ENCODE measurements at places on chromosomes 4 and X.

- DNase-seq, result no peak
These were observed 11.6 kb downstream of the SYTL4 start for GRCh38 chrX:100720301-100720700.

DNA sequence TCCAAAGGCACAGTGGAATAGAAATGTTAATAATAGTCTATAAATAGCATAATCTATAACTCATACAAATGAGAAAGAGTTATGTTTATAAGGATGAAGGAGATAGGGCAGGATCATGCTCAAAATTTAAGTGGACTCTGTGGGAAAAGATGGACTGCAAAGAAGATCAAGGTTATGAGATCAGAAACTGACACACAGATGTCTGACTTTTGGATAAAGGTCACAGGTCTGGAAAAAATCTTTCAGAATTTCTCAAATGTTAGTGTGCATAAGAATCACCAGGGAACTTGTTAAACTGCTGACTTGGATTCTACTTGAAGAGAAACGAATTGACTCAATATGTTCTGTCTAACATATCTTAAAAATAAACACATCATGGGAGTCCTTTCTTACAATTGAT, 104.1 kb downstream of the FSTL5 start:
- DNase-seq, result no peak

DNA sequence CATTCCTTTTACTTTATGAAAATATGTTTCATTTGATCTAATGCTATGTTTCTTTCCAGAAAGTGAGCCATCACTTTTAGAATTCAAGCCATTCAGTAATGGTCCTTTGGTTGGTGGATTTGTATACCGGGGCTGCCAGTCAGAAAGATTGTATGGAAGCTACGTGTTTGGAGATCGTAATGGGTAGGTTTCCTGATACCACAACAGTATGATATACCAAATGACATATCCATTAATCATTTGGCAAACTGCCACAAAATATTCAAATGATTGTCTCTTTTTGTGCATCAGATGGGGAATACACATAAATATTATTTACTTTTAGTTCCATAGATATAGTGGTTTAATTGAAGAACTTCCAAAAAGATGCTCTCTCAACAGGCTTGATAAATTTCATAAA, 68.2 kb downstream of the HHIP start:
- DNase-seq, result no peak

DNA sequence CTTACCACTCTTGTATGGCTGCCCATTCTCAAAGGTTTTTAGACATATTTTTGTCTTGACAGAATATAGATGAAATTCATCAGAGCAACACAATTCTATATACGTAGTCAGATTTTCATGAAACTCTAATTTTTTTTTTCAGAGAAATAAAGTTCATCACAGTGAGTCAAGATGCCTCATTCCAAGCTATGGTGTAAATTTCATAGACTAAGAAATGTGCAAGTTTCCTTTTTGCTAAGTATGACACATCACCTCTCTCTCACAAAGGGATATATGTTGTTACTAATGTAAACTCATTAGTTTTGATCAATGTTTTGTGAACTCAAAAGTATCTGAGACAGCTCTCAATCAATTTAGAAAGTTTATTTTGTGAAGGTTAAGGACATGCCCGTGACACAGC, 60.4 kb upstream of the ATXN3L start:
- no peak for DNase-seq

GRCh38 chr4:124306352-124306751, 406.2 kb downstream of the ANKRD50 start:
- no peak for DNase-seq

GRCh38 chr4:121307445-121308327, 73.1 kb downstream of the QRFPR start:
- DNase-seq, result peak; percentile 55

DNA sequence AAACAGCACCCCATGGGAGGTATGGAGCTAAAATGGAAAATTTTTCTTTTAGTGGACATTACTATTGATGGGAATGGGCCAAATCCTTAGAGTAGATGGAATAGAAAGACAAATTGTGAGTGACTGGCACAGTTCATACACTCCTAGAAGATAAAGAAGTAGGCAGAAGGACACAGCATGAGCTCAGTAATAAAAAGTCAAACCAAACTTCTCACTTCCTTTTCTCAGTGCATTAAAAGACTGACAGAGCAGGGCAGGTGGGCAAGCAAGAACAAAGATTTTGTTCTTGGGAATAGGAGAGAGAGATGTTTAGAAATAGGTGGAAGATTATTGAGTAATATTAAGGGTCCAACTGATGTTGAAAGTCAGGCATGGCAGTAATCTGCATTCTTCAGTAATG, 132.5 kb downstream of the ATP10D start:
- DNase-seq, result no peak

GRCh38 chr4:155599596-155599995, 67.1 kb upstream of the GUCY1A1 start:
- DNase-seq, result no peak

GRCh38 chrX:46408553-46409407, 136.4 kb downstream of the ZNF674 start:
- peak; percentile 60 for DNase-seq

DNA sequence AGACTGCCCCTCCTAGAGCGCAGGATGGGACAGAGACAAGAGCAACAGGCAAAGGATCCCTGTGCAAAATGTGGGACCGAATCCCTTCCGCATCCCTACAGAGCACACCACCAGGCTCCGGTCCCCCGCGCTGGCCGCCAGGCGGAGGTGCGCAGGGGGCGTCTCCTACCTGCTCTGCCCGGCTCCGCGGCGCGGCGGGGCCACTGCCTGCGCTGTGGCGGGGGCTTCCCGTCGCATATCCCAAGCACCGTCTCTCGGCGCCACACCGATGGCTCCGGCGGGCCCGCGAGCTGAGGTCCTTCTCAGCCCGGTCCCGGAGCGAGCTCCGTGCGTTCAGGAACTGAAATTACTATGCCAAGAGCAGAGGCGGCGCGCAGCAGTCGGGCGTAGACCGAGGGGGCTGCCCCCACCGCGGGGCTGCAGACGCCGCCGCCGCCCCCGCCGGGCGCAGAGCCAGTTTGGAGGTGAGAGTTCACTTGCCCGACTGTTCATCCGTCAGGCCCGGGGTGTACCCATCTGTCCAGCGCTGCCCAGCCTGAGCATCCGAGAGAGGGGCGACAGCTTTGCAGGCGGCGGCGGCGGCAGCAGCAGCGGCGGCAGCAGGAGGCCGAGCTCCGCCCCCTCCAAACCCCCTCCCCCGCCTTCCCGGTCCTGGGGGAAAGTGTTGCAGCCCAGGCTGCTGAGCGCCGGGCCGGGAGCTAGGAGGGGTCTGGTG, at the start of gene GPRIN3:
Gene GPRIN3 (minus strand): TSS at position 355 of the 715 bp plus-strand sequence. CDS start 57,690 bp downstream, outside the sequence.
- DNase-seq, result peak; percentile 62

GRCh38 chrX:153454901-153455550, 9.2 kb upstream of the TREX2 start:
- DNase-seq, result no peak

GRCh38 chr4:1834047-1834775, 21.7 kb downstream of the LETM1 start:
- DNase-seq, result no peak

- no peak for DNase-seq
These were observed 28.2 kb downstream of the IRF2 start for GRCh38 chr4:184446132-184446658.

DNA sequence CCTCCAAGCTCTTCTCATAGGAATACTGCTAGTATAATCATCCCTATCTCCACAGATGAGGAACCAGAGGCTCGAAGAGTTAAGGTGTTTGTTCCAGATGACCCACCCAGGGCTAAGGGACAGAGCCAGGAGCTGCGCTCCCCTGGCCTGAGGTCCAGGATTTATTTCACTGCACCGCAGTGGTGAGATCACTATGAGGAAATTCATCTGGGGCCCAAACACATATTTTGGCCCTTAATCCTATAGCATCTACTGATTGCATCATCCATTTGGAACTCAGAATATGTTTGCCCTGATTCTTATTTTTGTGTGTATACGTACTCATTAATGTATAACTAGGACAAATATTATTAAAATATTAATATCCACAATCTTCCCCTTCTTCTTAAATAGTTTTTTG, 100.1 kb upstream of the RBPJ start:
- DNase-seq, result no peak

DNA sequence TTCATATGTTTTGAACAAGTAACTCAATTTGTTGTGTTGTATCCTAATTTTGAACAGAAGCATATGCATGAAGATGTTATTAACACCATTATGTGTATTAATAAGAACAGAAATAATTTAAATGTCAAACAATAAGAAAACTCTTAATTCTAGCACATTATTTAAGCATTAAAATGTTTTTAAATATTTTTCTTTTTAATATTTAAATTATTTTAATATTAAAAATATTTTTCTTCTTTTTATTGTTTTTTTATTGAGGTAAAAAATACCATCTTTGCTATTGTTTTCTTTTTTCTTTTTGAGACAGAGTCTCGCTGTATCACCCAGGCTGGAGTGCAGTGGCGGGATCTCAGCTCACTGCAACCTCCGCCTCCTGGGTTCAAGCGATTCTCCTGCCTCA, 441.0 kb upstream of the GALNT7 start:
- DNase-seq, result no peak

GRCh38 chr4:47510506-47511143, 25.6 kb downstream of the ATP10D start:
- DNase-seq, result no peak

DNA sequence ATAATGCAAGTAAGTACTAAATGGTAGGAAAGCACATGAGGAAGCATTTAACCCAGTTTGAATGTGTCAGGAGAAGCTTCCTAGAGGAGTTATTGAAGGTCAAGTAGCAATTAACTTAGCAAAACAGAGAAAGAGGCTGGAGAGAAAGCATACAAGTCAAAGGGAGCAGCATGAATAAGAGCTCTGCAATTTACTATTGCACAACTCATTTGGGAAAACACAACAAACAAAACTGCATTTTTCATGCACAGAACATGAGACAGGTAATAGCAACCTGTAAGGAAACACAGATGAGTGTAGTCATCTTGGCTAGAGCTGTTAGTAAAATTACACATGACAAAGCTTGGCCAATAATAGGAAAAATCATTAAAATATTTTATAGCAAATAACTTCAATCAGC, 538.1 kb downstream of the PPP4R3C start:
- DNase-seq, result no peak

GRCh38 chrX:3134316-3134945, 93.2 kb downstream of the ARSF start:
- DNase-seq, result no peak

DNA sequence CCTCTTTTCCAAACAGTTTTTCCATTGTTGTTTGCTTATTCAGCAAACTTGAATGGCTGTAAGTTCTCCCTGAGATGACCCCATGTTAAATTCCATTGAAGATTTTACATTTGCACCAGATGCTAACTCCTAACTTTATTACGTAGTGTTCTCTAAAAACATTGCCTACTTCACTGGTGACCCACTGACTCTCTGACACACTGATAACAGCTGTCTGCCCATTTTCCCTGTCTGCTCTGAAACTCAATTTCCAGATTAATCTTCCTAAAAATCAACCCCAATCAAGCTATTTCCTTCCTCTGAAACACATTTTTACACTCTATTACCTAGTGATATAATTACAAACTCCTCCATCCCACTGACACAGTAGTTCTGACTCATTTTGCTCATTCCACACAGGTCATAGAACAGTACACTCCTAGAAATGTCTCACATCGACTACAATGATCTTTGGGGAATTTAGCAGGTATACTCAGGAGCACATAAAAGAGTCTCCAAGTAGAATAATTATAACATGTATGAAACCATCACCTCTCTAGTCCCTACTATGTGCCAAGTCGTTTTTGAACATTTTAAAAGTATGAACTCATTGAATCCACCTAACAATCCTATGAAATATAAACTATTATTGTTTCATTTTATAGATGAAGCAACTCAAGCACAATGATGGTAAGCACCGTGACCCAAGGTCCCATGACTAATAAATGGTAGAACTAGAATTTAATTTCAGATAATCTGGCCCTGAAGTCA, 210.9 kb downstream of the SLIT2 start:
- DNase-seq, result no peak

DNA sequence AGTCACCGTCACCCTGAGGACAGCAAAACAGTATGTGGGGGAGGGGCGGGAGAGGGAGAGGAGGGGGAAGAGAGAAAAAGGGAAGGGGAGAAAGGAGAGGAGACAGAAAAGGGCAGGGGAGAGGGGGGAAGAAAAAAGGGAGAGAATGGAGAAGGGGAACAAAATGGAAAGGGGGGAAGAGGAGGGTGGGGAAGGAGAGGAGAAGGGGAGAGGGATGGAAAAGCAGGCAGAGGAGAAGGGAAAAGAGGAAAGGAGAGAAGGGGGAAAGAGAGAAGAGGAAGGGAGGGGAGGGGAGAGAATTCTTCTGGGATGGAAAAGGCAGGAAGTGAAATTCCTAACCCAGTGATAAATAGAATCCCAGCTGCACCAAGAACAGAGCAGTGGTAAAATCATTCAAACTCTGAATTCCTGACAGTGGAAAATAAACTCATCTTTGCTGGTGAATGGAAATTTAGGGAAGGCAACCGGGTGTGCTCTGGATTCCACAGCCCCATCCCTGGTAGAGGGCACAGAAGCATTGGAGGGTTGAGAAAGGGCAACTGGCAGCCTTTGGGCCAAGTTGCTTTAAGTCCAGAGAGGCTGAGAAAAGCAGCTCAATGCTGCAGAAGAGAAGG, 244.2 kb downstream of the BCOR start:
- DNase-seq, result no peak

- no peak for DNase-seq
These were observed 32.0 kb downstream of the PAGE2 start for GRCh38 chrX:55120761-55121358.

GRCh38 chr4:150591406-150591805, 9.5 kb downstream of the MAB21L2 start:
- DNase-seq, result peak; percentile 40

DNA sequence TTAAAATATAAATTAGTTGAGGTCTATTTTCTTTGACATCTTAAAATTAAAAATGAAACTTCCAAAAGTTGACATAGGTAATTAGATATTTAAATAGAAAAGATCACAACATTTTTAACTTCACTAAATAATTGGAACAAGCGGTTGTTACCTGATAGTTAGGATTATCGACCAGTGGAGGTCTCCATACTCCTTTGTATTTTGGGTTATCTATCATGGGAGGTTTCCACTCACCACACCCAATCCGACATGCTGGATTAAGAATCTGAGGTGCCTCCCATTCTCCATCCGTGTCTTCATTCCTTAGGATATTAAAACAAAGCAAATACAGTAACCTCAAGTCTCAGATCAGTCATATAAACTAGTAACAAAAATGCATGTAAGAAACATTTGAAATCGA, 22.2 kb downstream of the SCOC start:
- DNase-seq, result no peak

DNA sequence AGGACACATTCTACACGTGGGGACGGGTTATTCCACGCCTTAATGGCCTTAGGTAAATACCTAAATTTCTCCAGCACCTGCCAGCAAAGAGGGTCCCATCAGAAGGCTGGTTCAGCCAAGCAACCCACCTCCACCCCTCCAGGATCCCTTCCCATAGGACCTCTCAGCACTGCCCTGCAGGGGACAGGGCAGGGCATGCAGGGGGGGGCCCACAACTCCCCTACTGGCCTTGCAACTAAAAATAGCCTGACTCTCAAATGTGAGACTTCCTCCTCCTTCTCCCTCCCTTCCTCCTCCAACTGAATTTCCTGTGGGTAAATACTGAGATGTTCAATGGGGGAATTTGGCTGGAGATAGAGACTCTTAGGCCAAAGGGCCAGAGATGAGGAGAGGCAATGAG, 6.3 kb downstream of the LAS1L start:
- no peak for DNase-seq

Measured in HEK293T (cell line).